ENCODE measurements at places on chromosomes 16 and 17.

GRCh38 chr17:79098282-79098867, 23.8 kb downstream of the ENGASE start:
- no peak for DNase-seq

GRCh38 chr16:179211-180092, 807 bp upstream of the HBQ1 start:
- DNase-seq = no peak

DNA sequence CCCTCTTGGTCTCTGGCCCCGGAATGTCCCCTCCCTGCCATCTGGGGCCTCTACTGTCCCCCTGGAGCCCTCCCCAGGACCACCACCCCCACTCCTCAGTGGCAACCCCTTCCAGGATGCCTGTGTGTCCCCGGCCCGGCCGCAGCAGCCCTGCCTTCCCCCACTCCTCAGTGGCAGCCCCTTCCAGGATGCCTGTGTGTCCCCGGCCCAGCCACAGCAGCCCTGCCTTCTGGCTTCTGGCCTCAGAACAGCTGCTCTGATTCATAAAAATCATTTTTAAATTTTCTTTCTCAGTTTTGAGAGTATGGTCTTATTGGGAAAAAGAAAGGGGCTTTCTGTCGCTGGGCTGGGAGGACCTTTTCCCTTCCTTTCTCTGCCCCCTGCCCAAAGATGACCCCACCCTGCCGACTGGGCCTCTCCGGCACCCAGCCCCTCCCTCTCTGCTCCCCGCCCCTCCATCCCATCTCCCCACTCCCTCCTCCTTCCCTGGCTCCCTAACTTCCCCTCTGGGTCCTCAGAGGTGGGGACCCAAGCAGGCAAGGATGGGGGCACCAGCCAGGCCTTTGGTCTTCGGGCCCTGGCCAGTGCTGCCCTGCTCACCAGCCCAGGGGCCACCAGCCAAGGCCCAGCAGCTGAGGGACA, 40.5 kb downstream of the BAHCC1 start:
- DNase-seq = no peak

- DNase-seq = no peak
These were observed 26.1 kb downstream of the TNS4 start for GRCh38 chr17:40475234-40475908.

DNA sequence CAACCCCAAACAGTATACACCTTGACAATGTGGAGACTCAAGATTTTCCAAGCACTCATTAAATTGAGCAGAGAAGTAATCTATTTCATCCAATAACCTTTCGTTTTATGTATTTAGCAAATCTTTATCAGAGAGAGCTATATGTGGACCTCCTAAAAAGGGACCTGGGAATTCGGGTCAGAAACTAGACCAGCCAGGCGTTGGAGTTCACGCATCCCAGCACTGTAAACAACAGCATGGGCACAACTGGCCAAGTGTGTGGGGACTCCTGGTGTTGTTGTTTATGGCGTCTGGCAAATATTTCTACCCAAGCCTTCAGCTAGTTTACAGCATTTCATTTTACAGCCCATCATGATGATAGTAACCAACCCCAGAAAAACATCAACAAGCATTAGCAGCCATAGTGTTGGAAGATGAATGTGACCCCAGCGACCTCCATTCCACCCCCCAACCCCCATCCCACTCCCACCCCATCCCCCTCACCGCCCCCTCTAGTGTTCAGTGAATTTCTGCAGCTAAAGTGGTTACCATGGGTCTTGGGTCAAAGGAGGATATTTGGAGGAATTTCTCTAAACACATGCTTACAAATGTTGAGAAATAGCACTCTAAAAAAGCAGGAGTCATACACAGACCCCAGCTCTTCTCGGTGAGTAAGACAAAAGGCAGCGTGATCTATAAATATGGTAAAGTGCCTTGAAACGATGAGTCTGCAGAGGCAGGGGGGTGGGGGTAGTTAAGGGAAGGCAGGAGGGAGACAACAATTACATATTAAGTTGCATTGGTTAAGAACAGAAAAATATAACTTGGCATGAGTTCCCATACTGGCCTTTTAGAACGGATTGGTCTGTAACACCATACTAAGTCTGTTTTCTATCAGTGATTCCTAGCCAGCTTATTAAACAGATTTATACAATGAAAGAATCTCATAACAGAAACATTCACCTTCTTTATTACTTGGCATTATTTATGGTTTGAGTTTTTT, 91.4 kb upstream of the TBX2 start:
- peak; percentile 98 for DNase-seq

GRCh38 chr17:77128896-77129567, 11.7 kb upstream of the SEC14L1 start:
- DNase-seq = peak; percentile 88

- DNase-seq = no peak
These were observed 27.1 kb downstream of the USP10 start for GRCh38 chr16:84726669-84727467.

- no peak for DNase-seq
These were observed 20.0 kb downstream of the ATP2A1 start for GRCh38 chr16:28898266-28898665.

- DNase-seq = no peak
These were observed 11.9 kb upstream of the AURKB start for GRCh38 chr17:8222380-8222629.

GRCh38 chr16:81556715-81557284, 112.2 kb downstream of the CMIP start:
- no peak for DNase-seq

DNA sequence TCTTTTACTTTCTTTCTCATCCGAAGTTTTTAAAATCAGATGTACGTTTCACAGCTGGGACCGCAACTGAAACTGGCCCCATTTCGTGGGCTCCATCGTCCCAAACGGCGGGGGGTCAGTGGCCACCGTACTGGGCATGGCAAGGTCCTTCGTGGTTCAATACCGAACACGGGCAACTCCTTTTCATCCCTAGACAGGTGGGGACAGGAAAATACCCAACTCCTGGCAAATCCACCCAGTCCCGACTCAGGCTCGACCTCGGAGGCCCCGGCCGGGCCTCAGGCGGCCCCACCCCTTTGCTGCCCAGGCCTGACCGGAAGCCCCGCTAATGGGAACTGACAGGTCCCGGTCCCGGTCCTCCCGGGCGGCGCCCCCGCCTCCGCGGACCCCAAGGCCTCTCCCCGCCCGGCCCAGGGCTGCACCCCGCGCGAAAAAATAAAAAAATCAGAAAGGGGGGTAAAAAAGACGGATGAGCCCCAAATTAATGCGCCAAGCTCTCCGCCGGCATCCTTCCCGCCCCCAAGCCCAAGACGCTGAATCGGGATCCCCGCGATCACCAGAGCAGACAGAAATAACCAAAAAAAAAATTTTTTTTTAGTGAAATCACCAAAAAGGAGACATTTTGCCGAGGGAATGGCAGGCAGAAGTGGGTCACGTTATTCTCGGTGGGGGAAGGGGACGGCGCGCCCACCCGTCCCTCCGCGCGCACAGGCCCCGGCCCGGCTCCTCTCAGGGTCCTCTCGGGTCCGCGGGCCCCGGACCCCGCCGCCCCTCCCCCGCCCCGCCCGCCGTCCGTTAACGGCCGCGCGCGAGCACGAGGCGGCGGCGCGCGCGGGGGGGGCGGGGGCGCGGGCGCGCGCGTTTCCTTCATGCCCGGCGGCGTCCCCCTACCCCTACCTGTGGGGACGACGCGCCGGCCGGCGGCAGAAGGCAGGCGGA, 562 bp downstream of the ZC3H7A start:
- DNase-seq = peak; percentile 50

DNA sequence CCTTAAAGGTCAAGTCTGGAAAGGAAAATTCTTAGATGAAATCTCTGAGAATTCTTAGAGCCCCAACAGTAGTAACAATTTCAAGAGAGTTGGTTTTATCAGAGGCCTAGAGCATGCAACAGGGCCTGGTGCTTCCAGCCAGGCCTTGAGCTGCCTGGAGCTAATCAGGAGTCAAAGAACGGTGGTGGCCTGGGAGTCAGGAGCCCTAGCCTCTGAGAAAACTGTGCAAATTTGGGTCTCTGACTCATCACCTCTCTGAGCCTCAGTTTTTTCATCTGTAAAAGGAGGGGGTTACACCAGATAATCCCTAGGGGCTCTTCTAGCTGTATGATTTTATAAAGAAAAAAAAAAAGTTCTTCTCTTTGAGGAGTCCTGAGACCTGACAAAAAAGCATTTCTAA, 227.3 kb upstream of the RPL38 start:
- no peak for DNase-seq

GRCh38 chr16:391885-392335, 5.1 kb upstream of the NME4 start:
- peak; percentile 85 for DNase-seq

DNA sequence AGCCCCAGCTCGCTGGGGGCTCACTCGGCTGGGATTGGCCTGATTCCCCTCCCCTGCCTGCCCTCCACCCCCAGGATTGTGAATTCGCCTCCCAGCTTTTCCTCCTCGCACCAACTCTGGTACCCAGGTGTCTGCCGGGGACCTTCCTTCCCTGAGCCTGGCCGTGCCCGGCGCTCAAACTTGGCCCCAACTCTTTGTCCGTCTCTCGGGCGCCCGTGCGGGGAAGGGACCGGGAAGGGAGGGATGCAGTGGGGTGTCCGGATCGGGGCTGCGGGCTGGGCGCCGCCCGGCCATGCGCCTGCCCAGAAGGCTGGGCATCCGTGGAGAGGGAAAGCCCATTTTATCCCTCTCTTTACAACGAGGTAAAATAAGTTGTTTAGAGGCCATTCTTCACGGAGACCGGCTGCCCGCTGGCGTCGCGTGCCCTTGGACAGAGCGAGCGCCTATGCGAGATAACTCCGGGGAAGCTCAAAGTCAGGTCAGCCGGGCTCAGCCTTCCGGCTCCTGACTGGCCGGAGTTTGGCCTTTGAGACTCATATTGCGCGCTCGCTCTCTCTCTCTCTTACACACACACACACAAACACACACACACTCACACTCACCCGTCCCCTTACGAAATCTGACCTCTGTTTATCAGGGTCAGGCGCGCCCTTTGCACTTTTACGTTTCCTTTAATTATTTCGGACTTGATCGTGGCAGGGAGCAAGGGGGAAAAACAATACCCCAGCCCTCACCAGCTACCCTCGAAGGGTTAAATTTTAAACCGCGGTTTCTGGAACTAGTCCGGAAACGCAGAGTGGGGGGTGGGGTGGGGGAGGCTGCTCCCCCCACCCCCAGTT, 774 bp upstream of the MAF start:
- peak; percentile 29 for DNase-seq

DNA sequence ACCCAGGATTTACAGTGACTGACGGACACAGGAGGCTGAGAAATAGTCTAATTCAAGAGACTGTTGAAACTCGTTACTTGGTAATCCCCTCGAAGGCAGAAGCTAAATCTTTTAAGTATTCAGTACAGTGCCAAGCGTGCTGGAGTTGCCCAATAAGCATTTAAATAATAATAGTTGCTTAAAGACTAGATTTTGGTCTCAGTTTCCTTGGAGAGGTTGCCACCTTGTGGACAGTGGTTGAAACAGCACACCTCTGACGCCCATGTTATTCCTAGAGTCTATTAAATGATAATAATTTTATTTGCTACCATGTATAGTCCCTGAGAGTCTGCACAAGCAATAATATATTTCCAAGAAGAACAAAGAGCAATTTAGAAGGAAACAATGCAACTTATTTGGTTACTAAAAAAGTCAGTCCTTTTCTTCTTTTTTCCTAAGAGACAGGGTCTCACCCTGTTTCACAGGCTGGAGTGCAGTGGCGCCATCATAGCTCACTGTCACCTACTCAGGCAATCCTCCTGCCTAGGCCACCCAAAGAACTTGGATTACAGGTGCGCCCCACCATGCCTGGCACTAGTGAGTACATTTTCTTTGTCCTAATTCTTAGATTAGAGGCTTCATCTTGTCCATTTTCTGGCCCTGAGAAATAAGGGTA, 138.0 kb upstream of the NUDT7 start:
- peak; percentile 87 for DNase-seq

GRCh38 chr17:79189305-79189704, 114.7 kb downstream of the ENGASE start:
- no peak for DNase-seq

DNA sequence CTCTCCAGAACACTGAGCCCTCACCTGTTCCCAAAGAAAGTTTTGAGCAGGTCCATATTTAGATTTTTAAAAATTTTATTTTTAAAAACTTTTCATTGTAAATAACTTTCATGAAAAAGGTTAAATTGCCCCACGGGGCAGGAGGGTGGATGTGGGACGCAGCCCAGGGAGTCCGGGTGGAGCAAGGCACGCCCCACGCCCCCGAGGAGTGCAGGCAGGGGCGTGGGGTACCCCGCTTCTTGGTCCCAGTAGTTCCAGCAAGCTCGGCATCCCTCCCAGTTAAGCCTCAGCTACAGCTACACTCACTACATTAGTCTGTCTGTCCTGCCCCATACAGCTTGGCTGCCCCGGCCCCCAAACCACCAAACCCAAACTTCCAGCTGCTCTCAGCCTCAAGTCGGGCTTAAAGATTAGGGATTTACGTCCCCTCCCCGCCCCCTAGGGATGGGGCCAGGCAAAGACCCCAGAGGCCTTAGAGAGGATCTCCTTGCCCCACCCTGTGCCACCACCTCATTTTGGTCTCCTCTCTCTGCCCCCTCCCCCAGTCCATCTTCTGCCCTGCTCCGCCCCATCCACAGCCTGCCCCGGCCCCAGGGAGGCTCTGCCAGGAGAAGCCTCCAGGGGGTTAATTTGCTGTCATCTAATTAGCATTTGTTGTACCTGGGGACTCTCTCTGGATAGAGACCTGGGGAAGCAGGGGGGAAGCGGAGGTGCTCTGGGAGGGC, 4.6 kb downstream of the FOXJ1 start:
- no peak for DNase-seq

DNA sequence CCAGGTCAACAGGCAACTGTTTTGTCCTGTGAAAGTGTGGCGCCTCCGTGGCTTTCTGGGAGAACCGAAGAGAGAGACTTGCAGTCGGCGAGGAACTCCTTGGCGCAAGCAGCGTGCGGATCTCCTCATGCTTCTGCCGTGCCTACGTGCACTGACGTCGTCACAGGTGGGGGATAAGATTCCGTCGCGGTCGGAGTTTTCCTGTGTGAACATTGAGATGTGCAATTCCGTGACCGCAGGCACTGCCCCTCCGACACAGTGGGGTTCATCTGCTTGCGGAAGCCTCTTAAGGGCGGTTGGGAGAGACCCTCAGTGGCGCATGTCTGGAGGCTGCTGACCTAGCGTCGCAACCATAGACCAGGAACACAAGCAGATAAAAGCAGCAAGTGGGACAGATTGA, 212.3 kb upstream of the CHMP6 start:
- DNase-seq = no peak

- no peak for DNase-seq
These were observed 137.8 kb downstream of the CYB561 start for GRCh38 chr17:63308272-63308671.

- DNase-seq = no peak
These were observed 30.8 kb upstream of the CMTR2 start for GRCh38 chr16:71319999-71320398.

DNA sequence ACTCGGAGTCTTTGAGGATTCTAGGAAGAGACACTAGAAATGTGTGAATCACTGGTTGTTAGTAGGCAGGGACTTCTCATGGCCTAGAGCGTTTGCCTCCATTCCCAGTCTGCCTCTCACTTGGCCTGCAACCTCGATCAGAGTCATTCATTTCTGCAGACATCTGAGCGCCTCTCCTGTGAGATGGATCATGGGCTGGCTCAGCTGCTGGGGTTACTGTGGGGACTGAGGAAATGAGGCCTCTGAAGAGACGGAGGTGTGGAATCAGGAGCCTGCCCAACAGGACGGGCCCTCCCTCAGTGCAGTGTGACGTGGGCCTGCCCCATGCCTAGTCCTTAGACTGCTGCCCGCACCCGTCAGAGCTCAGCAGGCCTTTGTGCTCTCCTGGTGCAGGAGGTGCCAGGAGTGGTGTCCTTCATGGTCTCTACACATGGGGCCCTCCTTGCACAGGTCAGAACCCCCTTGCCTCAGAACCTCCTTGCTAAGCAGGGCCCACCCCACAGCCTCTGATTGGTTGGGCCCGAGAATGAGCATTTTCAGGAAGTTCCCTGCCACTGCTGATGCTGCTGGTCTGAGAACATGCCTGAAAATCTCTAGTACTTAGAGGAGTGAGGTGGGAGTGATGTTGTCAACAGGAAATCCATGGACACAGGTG, 99.4 kb downstream of the NPIPB11 start:
- peak; percentile 47 for DNase-seq
